Adipocyte (in vitro differentiated cells): ENCODE measurements at places on chromosomes 5 and 9.

DNA sequence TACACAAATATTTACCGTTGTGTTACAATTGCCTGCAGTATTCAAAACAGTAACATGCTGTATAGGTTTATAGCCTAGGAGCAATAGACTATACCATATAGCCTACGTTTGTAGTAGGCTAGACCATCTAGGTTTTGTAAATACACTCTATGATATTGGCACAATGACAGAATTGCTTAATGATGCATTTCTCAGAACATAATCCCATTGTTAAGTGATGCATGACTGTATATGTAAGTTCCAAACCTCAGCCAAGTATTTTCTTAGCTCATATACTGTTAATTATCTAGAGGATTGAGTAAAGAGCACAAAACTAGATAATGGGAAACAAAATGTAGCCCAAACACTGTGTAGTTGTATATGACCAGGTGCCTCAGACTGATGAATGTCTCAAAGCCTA is 220.1 kb downstream of the ANXA1 start:
- no peak for DNase-seq

GRCh38 chr5:89204756-89205155 is 321.8 kb upstream of the MEF2C start:
- DNase-seq: peak; percentile 67

DNA sequence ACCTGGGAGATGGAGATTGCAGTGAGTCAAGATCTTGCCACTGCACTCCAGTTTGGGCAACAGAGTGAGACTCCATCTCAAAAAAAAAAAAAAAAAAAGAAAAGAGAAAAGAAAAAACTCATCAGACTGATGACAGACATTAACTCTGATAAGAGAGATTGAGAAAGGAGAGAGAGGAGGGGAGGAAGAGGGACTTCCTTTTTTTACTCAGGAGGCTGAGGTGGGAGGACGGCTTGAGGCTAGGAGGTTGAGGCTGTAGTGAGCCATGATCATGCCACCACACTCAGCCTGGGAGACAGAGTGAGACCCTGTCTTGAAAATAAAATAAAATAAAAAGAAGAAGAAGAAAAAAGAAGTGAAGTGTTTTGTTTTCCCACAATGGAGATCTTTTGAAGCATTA is 9.7 kb upstream of the MSMP start:
- no peak for DNase-seq

DNA sequence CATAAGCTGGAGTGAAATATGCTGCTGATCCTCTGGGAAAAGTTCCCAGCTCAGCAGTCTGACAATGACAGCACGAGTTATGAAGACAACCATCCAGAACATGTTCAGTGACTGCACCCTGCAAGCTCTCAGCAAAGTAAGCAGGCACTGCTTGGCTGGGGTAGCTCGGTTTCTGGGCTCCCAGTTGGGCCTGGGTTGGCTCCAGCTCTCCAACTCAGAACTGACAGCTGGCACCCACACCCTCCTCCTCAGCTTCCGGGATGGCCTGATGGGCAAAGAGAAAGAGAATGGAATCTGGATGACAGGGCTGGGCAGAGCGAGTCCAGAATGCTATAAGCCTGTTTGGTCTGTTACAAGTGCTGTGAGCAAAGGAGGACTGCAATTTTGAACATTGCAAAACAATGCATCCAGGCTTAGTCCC is 185.0 kb downstream of the CSNK1G3 start:
- DNase-seq: peak; percentile 83

DNA sequence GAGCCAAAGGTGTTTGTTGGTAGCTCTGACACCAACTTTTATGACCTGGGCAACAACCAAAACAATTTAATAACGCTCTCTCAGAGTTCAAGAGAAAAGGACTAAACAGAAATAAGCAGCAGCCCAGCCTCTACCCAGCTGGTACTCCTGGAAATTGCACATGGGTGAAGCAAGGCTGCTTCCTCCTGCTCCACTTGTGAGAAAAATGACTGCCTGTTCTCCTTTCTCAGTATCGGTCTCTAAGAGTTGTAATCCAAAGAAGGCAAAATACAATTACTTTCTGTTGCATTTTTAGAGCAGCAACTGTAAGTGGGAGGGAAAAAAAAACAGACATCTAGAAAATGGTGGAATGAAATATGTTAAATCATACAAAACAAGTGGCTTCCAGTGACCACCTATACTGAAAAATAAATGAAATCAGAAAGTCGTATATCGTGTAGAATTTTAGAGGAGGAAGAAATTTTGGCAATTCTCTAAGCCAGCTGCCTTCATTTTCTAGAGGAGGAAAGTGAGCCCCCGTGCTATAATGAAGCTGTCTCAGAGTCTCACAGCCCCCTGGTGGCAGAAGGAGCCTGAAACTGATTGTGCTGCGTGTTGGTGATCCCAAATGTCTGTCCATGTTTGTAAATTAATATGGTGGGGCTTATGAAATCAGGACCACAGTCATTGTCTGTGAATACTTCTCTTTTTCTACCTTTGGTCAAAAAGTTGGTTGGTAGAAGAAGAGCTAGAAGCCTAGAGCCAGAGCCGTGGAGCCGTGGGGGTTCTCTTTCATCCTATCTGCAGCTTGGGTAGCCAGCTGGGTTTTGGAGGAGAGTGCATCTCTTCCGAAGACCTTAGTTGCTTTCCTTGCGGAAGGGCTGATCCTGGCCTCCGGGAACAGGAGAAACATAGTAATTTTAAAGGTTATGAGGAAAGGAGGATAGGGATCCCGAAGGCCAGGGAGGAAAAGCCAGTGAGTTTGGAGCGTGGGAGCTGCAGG is 139.9 kb downstream of the PIP5K1B start:
- DNase-seq: peak; percentile 32

GRCh38 chr5:139757727-139758509 is 37.7 kb upstream of the PSD2 start:
- no peak for DNase-seq

- no peak for DNase-seq
These were observed 534 bp upstream of the SAPCD2 start for GRCh38 chr9:137070906-137071275.

- DNase-seq: no peak
These were observed 190.7 kb downstream of the CCDC171 start for GRCh38 chr9:15743512-15743911.

DNA sequence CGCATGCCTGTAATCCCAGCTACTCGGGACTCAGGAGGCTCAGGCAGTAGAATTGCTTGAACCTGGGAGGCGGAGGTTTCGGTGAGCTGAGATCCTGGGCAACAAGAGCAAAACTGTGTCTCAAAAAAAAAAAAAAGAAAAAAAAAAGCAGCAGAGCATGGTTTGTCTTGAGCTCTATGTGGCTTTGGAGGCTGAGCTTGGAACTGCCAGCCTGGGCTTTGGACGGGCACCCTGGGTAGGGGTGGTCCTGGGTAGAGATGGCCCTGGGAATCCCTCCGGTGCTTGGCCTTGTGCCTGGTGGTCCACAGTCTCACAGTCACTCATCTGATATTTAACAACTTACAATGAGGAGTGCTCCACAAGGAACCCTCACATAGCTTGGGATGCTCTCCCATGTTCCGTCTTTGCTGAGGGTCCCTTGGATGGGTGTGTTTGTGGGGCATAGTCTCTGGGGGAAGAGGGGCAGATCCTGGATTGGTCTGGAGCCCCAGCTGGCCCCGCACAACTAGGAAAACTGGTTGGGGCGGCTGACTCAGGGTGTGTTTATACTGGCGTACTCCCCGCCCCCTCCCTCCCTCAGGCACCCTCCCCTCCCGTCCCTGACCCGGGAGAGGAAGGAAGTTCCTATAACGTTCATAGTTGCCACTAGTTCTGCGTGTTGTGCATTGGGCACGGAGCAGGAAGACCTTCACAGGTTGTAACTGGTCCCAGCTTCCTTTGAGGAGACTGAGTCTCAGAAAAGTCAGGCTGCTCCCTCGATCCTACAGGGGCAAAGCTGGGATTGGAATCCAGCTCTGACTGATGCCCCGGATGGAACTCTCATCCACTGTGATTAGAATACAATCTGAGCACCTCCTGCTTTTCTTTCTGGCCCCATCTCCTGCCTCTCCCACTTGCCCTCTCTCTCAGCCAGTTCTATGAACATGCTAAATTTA is 11.2 kb downstream of the IER5L start:
- peak; percentile 84 for DNase-seq

- DNase-seq: no peak
These were observed 18.8 kb upstream of the OR2S2 start for GRCh38 chr9:35976726-35977125.

GRCh38 chr9:76688471-76689238 is 75.6 kb upstream of the PCA3 start:
- DNase-seq: peak; percentile 45

DNA sequence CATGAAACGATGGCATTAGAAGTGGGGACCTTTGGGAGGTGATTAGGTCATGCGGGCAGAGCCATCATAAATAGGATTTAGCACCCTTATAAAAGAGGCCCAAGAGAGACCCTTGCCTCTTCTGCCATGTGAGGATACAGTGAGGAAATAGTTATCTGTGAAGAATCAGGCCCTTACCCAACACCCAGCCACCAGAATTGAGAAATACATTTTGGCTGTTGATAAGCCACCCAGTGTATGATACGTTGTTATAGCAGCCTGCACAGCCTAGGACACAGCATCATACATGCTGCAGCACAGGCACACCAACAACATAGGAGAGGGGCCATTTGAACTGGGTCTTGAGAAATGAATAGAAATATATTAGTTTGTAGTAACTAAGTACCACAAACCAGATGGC is 8.0 kb upstream of the MAMDC2 start:
- no peak for DNase-seq

GRCh38 chr9:116450378-116451139 is 236.5 kb upstream of the TRIM32 start:
- DNase-seq: peak; percentile 90

DNA sequence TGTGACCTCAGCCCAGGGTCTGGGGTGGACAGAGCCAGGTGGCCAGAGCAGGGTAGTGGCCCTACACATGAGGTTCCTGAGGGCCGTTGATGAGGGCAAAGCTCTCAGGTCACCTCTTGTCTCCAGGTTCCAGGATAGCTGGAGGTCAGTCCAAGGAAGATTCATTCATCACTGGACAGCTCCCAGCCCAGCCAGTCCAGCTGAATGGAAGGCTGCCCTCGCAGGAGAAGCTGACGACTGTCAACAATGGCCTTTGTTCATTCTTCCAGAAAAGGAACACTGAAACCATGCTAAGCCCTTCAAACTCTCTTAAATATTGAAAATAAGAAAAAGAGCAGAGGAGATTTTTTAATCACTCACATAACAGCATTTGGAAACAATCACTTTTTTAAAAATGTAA is 169.7 kb upstream of the TBCA start:
- no peak for DNase-seq

DNA sequence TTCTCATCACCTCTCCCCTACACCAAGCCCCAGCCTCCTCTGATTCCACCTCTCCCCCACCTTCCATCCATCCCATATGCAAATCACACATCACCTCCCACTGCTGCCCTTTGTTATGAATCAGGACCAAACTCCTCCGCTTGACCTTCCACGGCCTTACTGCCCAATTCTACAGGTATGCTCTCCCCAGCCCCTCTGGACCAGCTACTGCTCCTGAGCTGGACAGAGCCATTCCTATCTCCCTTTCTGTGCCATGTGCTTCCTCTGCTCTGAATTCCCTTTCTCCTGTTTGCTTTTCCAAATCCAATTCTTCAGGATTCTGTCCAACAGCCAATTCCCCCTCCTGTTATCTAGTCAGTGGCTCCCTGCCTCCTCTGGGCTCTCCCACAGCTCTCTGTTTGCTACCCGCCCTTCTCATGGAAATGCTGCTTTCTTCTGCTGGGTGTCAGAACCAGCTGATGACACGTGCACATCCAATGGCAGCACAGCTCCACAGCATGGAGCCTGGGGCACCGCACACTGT is 8.3 kb downstream of the FABP6 start:
- no peak for DNase-seq

DNA sequence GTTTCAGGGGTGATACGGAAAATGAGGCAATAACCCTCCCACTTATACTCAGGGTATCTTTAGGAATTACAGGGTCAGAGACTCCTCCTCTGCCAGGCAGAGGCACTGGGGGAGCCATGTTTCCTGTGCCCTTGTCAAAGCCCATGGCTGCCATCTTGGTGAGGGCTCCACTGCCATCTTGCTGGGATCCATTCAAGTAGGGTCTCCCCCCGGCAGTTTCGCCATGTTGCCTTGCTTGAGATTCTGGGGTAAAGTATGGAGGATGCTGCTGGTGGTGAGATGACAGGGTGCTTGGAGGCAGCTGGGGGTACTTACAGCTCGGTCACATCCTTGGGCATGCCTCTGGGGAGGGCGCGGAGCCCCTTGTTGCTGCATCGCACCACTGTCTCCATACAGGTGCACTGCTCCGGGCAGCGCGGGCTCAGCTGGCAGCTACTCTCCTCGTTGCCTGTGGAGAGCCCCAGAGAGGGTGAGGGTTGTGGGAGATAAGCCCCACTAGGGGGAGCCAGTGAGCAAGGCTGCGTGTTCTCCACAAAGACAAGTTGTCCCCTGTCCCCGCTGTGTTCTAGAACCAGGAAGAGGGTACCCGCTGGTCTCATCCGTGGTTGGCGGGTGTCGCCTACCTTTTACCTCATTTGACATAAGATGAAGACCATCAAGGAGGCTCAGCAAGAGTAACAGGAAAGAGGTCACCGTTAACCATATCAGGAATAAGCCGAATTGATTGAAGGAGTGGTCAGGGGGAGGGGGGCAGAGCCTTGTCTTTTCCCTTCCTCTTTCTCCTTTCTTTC is 169.0 kb upstream of the PANK3 start:
- DNase-seq: peak; percentile 32

DNA sequence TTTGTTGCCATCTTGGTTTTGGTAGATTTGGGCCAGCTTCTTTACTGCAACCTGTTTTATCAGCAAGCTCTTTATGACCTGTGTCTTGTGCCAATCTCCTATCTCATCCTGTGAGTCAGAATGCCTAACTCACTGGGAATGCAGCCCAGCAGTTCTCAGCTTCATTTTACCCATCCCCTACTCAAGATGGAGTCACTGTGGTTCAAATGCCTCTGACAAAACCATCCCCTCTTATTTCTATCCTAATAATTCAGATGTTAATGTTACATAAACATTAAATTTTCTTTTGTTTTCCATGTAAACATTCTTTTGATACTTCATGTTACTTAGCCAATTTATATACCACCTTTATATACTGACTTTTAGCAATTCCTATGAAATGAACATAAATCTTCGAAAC is 746.3 kb downstream of the CDH18 start:
- no peak for DNase-seq

DNA sequence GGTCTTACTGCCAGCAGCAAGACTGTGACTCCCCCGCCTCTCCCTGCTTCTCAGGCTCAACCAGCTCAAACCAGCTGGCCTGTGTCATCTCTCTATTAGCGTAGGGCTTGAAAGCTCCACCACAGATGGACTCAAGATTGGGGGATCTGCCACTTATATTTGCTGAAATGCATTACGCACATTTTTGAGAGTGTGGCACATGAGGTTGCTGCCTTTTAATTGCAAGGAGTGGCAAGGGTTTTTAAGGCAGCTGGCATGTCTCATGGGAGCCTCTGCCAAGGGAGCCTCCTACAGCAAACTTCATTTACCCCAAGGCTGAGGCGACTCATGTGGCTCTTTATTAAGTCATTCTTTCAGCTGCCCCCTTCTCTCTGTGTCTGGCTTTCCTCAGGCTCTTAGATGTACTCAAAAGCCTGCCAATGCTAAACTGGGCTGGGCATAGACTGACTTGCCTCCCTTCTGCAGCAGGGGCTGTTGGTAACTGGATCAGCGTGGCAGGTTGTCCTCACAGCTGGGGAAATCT is 219.3 kb downstream of the SMARCA2 start:
- DNase-seq: peak; percentile 19

- no peak for DNase-seq
These were observed 43.6 kb downstream of the GADD45G start for GRCh38 chr9:89648247-89649000.
